Fibroblast of skin of left biceps (primary cell): ENCODE measurements at places on chromosomes 12 and 14.

DNA sequence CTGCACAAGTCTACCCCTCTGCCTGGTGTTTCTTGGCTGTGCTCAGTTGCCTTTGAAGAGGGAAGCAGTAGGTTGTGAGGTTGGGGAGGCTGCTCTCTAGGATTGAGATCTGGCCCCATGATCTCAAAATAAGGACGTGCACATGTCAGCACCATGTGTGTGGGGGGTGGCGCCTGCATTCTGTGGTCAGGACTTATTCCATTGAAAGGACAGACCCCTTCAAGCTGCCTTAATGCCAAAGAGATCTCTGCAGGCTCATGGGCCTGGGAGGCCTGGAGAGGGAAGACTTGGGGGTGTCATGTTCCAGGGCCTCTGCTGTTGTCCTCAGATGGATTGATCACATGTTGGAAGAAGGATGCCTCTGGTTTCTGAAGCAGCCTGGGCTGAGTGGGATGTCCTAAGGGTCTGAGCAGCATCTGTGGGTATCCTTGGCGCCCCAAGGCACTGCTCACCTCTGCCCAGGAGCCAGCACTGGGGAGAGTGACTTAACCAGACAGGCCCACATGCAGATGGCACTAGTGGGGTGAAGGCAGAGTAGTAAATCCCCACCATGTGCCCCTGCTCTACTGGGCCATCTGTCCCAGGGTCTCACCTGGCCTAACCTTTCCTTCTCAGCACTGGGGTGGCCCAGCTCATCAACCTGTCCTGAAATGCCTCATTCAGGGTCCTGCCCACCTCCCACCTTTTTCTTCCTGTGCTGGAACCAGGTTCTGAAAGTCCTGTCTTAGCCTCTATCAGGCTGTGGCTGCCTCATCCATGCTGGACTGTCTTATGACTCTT lies 118.9 kb downstream of the ADGRD1 start:
- no peak for DNase-seq

GRCh38 chr12:82659343-82660207 lies 27.1 kb upstream of the TMTC2 start:
- DNase-seq, result no peak

DNA sequence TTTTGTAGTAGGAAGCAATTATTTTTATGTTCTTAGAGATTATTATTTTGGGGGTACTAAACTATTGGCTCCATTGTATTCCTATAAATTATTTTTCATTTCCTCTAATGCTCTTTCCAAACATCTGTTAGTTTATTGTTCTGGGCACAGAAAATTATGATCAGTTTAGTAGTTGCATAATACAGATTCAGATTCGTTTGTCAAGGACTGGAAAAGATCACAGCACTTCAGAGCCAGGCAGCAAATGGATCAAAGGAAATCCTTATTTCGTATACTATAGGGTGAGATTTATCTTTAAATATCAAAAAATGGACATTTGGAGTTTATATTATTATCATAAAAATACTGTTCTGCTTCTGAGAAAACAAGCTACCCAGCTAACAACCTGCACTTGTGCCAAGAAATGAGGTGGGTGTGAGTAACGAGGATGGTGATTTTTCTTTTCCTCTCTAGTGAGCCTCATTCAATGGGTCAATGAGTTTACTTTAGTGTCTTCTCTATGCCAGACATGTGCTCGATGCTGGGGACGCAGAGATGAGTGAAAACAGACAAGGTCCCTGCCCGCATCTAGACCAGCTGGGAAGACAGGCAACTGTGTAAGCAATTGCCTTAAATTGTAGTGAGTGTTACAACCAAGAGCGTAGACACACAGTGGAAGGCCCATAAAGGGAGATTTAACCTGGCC lies 208.6 kb upstream of the PLXNC1 start:
- no peak for DNase-seq

- DNase-seq, result no peak
These were observed 3.4 kb downstream of the PHC1 start for GRCh38 chr12:8917751-8918150.

DNA sequence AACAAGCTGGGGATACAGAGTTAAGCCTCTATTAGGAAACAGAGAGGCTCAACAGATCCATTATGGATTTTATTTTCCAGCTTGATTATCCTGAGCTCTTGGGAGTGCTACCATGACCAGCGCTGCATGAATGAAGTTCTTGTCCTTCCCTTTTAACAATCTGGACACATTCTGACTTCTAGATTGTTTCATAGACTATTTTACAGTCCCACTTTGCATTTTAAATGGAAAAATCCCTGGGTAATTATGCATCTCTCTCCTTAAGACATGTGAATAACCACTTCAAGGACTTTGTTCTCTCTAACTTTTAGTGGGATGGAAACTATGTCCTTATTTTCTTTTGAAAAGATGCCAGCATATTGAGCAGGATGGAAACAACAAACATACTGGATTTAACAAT lies 2.0 kb downstream of the CCDC198 start:
- DNase-seq, result no peak

DNA sequence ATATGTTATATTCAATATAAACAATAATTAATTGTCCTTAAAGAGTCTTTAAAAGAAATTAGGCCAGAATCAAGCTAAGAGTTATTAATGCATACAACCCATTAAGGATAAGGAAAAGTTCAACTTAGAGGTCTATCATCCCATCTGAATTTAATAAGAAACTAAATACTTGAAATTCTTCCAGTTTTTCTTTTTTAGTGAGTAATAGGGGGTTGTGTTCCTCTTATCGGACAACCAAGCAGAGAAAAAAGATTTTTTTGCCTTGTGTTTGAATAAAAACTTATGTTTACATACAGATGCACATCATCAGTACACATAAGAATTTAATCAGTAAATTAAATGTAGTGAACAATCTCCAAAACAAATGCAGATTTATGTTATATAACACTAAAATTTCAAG lies 32.5 kb downstream of the PAWR start:
- DNase-seq, result peak; percentile 73

- DNase-seq, result peak; percentile 57
These were observed 111.9 kb downstream of the PIK3C2G start for GRCh38 chr12:18373181-18373580.
